Cerebellar nuclear complex (tissue), 1 donor: ENCODE measurements at places on chromosomes 11 and 22.

GRCh38 chr11:1337647-1338007, 28.2 kb upstream of the TOLLIP start:
- DNase-seq: no peak

- no peak for DNase-seq
These were observed 185.2 kb downstream of the CSNK2A3 start for GRCh38 chr11:11167806-11168205.

DNA sequence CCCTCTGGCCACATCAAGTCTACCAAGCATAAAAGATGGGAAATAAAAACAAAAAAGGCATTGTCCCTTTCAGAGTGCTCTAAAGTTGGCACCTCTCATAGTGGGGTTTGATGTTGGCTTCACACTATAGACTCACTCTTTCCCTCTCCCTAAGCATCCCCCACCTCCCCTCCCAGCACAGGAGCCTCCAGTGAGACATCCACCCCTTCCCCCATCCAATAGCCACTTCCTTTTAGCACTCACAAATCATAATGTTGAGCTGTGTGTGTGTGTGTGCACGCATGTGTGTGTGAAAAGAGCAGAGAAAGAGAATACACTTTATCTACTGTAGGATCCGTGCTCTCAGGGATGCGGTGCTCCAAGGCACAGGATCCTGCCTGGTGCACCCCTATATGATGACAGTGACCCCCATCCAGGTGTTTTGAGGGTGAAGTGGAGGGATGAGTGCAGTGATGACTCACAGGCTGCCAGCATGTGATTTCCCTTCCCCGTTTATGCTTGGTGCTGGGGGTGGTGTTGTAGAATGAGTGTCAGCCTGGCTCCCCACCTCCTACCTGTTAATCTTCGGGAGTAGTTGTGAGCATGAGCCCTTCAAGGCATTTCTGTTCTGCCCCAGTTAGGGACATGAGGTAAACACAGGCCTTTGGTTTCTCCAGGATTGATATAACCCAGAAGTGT, 235.2 kb upstream of the B3GAT1 start:
- DNase-seq: no peak

- no peak for DNase-seq
These were observed 324.1 kb upstream of the NCAM1 start for GRCh38 chr11:112637076-112637475.

DNA sequence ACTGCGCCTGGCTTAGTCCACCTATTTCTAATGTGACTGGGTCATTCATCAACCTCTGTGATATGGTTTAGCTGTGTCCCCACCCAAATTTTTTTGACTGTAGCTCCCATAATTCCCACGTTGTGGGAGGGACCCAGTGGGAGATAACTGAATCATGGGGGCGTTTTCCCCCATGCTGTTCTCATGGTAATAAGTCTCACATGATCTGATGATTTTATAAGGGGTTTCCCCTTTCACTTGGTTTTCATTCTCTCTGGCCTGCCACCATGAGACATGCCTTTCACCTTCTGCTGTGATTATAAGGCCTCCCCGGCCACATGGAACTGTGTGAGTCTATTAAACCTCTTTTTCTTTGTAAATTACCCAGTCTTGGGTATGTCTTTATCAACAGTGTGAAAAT, 8.7 kb downstream of the CENATAC start:
- no peak for DNase-seq

DNA sequence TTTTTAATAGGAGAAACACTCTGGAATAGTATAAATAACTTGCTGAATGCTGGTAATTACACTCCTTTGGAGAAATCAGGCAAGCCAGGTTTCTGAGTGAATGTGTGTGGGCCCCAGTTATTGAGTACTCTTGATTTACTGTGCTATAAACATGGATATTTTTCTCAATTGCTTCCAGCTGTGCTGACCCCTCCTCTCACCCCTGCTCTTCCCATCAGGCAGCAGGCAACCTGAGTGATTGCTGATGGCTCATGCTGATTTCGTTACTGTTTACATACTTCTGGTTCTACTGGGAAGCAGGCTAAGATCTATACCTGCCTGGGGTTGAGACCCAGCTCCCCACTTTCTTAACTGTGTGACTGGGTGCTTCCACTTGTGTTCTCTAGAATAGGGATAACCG, 68.5 kb downstream of the DHCR7 start:
- no peak for DNase-seq

DNA sequence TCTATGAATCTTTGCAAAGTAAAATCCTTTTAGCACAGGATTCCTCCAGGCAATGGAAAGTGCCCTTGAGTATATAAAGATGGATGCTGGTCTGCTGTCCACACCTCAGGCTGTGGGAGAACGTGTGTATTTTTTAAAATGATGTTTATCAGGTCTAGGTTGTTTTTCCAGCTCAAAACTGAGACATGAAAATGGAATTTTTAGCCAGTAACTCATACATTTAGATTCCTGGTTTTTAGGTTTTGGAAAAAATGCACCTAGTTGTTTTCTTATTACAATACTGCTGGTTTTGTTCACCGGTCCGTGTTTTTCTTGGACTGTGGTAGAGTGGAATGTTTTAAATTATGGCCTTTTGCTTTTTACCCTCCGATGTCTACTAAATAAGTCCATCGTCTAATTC, 554.7 kb downstream of the SOX6 start:
- DNase-seq: no peak

DNA sequence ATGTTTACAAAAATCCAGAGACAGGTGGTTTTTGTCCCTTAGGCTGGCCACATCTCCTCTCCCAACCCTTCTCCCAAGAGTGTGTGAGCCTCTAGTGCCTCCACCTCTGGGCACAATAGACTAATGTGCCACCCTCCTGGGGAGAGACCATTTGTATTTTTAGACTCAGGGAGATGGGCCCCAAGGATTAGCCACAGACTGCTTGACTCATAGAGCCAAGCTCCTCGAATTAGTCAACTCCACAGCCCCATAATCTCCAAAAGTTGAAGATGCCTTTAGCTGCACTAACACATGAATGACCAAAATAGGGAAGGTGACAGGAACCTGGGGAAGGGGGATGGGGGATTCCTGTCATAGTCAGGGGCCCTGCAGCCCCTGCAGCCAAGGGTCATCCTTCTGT, 53.0 kb upstream of the LRRC32 start:
- DNase-seq: no peak

DNA sequence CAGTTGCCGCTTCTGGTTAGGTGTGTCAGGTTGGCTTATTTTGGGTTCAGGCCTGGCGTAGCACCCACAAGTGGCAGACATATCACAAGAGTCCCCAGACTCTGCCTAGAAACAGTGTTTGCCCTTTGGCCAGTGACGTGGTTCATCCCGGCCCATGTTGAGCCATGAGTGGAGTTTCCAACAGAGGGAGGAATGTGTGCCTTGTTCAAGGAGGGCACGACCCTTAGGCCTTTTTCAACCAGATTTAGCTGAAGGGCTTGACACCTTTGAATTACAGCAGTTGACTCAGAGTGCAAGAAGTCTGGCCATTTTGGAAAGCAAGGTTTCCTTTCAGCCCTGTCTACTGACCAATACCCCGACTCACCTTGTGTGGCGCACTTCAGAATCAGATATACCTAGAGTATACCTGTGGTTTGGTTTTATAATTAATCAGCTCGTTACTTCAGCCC, 15.1 kb upstream of the AIFM3 start:
- no peak for DNase-seq

GRCh38 chr22:44627521-44628139, 74.4 kb upstream of the PRR5 start:
- no peak for DNase-seq

- no peak for DNase-seq
These were observed 870.6 kb upstream of the LRRC4C start for GRCh38 chr11:42329929-42330565.

DNA sequence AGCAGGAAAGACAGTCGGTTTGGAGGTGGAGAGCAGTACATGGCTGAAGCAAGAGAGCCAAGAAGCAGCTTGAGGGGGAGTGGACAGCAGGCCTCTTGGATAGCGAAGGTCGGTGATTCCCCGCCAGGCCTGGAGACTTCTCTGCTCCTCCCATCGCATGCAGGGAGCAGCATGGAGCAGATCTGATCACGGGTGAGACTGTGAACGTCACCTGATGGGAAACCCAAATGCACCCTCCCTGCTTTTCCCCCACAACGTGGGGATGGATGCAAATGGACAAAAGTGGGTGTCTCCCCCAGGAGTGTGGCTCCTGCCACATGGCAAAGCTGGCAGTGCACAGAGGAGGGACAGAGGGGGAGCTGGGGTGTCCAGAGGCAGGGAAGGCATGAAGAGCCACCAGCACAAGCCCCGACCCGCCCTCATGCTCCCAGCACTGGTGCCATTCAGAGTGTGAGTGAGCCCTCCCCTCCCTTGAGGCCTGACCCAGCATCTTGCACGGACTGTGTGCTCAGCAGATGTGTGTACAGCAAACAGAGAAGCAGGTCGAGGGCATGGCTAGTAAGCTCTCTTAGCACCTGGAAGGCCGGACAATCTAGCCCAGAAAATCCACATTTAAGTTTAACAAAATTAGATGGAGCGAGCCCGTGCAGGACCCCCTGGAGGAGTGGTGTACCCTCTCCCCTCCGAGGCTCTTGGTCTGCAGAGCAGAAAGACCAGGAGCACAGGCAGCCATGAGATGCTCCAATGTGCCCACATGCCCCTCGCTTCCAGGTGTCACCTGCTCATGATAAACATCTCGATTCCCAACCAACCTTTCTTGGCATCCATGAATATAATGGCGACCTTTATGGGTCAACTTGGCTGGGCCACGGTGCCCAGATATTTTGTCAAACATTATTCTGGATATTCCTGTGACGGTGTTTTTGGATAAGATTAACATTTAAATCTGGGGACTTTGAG, 661.7 kb downstream of the TBC1D22A start:
- DNase-seq: no peak

GRCh38 chr22:44229809-44230208, 49.1 kb downstream of the PARVG start:
- no peak for DNase-seq

GRCh38 chr11:27040302-27041115, at the start of gene BBOX1:
Gene BBOX1 (plus strand): TSS chr11:27040815. CDS start chr11:27055431, 14,616 bp downstream.
- DNase-seq: no peak

DNA sequence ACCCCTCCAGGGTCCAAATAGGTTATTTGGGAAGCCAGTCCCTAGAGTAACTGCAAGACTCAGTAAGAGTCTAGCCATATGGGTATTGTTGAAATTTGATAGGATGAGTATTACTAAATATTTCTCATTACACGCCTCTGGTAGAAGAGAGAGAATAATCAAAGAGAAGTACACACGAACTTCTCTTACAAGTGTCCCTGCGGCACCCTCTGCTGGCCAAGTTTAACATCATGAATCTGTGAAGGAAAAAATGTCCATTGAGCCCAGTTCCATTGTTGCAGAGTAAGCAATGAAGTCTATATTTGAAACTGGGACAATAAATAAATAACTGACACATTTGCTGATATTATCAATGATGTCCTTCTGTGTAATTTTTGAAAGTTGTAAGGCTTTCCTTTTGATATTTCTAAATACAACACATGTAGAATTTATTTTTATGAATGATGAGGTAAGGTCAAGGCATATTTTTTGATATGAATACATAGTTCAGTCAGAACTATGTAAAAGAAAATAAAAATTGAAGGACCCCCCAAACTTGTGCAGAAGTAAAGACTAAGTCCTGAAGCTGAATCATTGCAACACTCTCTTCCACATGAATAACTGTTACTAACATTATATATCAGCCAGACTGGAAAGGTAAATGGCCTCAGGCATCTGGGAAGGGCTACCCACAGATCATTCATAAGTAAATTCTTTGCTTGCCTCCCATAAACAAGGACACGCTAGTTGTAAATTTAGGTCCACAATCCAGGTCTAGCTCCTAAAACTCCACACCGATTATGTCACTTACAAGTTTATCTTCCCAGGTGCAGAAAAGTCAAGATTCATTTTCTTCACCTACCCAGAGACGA, 10.0 kb downstream of the OR51L1 start:
- no peak for DNase-seq

DNA sequence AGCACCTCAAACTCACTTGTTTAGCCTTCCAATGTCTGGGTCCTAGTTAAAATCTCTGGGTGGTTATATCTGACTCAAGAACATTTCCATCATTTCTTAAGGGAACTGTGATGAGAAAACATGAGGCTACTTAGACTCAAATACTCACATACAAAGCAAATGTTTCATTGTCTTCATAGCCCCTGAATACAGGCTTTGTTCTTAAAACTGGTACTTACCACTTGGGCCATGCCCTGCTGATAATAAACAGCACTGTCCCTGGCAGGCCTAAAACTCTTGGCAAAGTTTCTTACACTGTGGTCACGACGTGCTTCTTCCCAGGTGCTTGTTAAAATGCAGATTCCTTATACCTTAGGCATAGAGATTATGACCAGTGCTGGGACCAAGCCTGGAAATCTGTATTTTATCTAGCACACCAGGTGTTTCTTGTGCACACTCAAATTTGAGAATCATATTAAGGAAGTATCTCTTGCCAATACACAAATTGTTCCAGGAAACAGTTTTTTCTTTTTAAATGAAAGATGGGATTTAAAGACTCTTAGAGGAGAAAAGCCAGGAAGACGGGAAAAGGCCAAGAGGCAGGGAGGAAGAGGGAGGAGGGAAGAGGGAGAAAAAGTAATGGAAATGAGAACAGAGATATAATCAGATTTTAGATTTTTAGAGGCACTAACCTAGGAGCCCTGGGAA, 287.9 kb upstream of the MPPED2 start:
- no peak for DNase-seq

DNA sequence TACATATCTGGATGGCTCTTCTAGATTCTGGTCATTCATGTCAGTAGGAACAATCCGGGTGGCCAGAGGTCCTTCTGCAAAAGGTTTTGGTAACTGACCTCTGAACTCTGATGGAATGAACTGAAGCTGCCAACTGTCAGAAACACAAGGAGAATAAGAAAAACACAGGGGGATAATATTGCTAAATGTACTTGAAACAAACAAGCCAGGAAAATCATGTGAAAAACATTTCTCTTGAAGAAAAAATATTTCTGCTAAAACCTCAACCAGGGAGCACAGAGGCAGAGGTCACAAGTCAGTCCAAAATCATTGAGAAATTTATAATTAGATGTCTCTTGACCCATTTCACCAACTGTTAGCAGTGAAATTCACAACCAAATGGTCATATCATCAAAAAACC, 35.2 kb downstream of the ALG9 start:
- DNase-seq: no peak

GRCh38 chr22:30234786-30235470, 11.6 kb downstream of the LIF start:
- DNase-seq: no peak

- no peak for DNase-seq
These were observed 3.1 kb downstream of the BIK start for GRCh38 chr22:43113526-43114251.
